ENCODE measurements at places on chromosomes 2 and 18.
A peak's percentile ranks its signal among the peaks of the same experiment; 100 is the strongest.

DNA sequence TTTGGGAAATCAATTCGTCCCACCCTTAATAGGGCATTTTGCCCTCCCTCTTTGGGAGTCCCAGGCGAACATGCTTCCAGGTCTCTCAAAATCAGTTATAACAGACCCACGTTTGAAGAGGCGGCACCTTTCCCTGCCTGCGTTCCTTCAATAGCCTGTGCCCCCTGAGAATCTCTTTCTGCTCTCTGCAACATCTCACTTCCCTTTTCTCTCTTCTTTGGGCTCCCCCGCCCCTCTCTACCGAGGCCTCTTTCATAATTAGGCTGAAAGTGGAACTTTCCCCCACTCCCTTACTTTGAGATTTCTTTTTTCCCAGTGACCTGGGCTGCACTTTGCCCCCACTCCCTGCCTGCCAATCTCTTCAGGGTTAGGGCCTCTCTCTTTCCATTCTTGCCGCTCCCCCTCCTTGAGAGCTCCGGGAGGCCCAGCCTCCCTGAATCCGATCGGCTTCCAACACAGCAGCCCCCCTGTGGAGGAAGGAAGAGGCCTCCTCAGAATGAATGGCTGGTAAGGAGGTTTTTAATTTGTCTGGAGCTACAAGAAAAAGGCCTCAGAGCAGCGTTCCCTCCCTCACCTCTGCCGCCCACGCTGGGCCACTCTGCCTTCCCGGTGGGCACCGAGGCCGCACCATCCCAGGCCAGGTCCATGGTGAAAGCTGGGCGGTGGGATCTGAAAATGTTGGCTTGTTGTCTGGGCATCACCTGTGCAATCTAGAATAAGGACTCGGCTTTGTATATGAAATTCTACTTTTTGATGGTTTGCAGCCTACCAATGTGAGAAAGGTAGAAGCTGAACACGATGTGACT lies 162.6 kb upstream of the SIX3 start:
- no peak for DNase-seq
- no peak overlapping the region for H3K27ac ChIP-seq
- H3K4me3 ChIP-seq, result no peak overlapping the region
- no peaks in the 10 kb centered on the region for H3K27me3 ChIP-seq

GRCh38 chr2:86704459-86704971 lies 15.6 kb upstream of the RMND5A start:
- peak overlapping the region; percentile 60 for H3K27ac ChIP-seq
- DNase-seq, result no peak
- no peaks in the 10 kb centered on the region for H3K36me3 ChIP-seq
- no peak overlapping the region for H3K4me3 ChIP-seq

- no peaks in the 10 kb centered on the region for H3K27me3 ChIP-seq
- H3K36me3 ChIP-seq, result no peaks in the 10 kb centered on the region
- H3K4me1 ChIP-seq, result no peaks in the 10 kb centered on the region
These were observed 70.8 kb downstream of the LRP2 start for GRCh38 chr2:169291517-169291916.

DNA sequence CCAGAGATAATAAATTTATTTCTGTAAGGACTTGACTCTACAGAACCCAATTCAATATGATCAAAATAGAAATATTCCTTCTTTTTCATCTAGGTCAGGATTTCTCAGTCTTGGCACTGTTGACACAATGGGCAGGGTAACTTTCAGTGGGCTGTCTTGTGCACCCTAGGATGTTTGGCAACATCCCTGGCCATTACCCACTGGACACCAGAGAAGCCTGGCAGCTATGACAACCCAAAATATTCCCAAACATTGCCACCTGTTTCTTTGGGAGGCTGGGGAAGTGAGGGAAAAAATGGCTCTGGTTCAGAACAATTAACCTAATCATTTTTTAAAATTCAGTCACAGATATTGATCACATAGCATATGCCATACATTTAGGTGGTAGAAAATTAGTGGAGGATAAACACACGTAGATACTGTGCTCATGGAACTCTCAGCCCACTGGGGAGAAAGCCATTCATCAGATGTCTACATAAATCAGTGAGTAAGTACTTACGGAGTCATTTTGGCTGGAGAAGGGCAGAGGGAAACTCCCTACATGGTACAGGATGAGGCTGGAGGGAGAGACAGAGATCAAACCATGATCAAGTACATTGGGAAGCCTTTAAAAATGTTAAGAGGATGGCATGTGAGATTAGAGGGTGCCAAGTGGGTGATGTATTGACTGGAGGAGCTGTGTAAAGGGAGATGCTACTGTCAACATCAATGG lies 718 bp upstream of the TNP1 start:
- H3K4me3 ChIP-seq, result no peak overlapping the region
- DNase-seq, result no peak
- no peak overlapping the region for H3K27ac ChIP-seq
- H3K4me1 ChIP-seq, result no peaks in the 10 kb centered on the region
- H3K36me3 ChIP-seq, result no peaks in the 10 kb centered on the region
- H3K27me3 ChIP-seq, result no peaks in the 10 kb centered on the region

DNA sequence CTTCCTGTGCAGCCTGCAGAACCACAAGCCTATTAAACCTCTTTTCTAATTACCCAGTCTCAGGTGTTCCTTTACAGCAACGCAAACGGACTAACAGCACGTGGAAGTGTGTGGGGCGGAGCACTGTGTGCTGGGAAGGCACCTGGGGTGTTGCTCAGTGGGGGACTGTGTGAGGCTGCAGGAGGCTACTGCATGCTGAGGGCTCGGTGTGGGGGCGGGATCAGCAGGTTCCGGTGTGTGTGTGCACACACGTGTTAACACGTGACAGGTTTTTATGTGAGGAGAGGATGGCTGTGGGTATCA lies 58.9 kb downstream of the ANKMY1 start:
- no peak for DNase-seq
- H3K4me3 ChIP-seq, result no peak overlapping the region
- H3K27ac ChIP-seq, result no peak overlapping the region
- peaks cover 5% of the 10 kb centered on the region for H3K36me3 ChIP-seq

GRCh38 chr2:197919487-197919886 lies 115.1 kb downstream of the PLCL1 start:
- H3K4me1 ChIP-seq, result peaks cover 64% of the 10 kb centered on the region
- DNase-seq, result no peak
- H3K27ac ChIP-seq, result no peak overlapping the region
- H3K36me3 ChIP-seq, result no peaks in the 10 kb centered on the region

DNA sequence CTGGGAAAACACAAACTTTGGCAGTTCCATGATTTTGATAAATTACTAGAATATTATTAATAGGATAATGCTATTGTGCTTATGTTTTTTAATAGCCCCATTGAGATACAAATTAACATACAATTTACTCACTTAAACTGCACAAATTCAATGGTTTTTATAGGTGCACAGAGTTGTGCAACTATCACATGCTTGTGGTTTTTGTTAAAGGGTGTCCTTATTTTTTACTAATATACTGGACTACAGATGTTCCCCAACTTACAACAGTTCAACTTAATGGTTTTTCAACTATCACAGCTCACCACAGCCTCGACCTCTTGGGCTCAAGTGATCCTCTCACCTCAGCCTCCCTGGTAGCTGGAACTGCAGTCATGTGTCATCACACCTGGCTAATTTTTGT lies 76.6 kb downstream of the OSBPL1A start:
- no peaks in the 10 kb centered on the region for H3K36me3 ChIP-seq
- H3K27me3 ChIP-seq, result no peaks in the 10 kb centered on the region
- H3K4me1 ChIP-seq, result peaks cover 12% of the 10 kb centered on the region
- H3K27ac ChIP-seq, result no peak overlapping the region
- H3K4me3 ChIP-seq, result no peak overlapping the region

DNA sequence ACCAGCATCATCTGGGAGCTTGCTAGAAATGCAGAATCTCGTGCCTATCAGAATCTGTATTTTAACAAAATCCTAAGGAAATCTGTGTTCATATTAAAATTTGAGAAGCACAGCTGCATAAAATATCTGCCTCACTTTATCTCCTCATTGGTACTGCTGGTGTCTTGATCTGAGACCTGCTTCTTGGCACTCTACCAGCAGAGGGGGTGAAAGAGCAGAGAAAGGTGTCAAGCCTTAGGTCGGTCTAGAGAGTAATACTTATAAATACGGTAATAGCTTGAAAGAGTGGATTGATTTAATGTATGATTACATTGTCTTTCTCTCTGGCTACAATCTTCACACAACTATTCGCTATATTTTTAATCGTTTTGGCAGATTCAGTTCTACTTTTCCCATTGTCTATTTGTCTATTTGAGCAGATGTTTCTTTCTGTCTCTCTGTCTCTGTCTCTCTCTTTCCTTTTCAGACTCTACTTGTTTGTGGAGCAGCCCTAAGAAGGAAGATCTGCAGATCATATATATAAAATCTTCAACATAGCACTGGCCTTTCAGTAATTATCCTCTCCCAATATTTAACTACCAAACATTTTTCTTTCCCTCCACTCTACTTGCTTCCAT lies 1.7 kb upstream of the GCG start:
- no peak overlapping the region for H3K4me3 ChIP-seq
- no peaks in the 10 kb centered on the region for H3K4me1 ChIP-seq
- no peak for DNase-seq
- H3K27me3 ChIP-seq, result no peaks in the 10 kb centered on the region
- no peak overlapping the region for H3K27ac ChIP-seq
- no peaks in the 10 kb centered on the region for H3K36me3 ChIP-seq

DNA sequence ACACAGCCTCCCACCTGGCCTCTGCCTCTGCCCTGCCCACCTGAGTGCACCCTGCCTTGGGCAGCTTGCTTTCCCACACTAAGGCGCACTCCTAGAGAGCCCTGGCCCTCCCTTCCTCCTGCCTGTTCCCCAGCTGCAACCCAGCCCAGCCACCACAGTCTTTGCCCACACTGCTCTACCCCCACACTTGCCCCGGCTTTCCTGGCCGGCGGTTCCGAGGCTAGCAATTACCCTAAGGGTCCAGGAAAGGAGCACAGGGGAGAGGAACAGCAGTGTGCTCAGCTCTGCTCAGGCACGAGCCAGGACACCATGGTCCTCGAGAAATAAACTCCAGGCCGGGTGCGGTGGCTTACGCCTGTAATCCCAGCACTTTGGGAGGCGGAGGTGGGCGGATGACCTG lies 237.8 kb upstream of the RAB6C start:
- H3K36me3 ChIP-seq, result no peaks in the 10 kb centered on the region
- no peak overlapping the region for H3K27ac ChIP-seq
- H3K27me3 ChIP-seq, result no peaks in the 10 kb centered on the region
- DNase-seq, result no peak

DNA sequence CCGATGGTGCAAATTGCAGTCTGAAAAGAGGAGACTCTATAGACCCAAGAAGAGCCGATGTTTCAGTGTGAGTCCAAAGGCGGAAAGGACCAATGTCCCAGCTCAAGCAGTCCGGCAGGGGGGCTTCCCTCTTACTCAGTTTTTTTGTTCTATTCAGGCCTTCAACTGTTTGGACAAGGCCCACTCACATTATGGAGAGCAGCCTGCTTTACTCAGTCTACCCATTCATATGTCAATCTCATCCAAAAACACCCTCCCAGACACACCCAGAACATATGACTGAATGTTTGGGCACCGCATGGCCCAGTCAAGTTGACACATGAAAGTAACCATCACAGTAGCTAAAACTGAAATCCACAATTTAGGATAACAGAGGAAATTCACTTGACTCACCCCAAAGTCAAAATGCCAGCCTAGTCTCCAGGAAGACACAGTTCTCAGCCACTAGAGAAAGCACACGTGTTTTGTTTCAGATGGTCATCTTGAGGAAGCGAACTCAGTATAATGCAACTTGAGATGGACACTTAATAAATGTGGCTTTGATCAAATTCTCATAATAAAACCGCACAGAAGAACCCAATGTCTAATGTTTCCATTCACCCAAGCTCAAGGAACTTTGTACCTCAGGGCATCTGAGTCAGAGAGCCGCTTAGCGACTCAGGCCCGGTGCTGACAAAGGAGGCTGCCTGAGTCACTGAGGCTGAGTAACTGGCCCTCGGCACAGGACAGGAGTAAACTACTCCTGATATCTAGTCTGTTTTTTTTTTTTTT lies 2.4 kb downstream of the FHL2 start:
- H3K27ac ChIP-seq, result no peak overlapping the region
- peaks cover 8% of the 10 kb centered on the region for H3K4me1 ChIP-seq
- H3K36me3 ChIP-seq, result no peaks in the 10 kb centered on the region
- peak; percentile 33 for DNase-seq
- no peaks in the 10 kb centered on the region for H3K27me3 ChIP-seq

- DNase-seq, result no peak
- no peak overlapping the region for H3K4me3 ChIP-seq
- no peaks in the 10 kb centered on the region for H3K27me3 ChIP-seq
- no peaks in the 10 kb centered on the region for H3K36me3 ChIP-seq
These were observed 58.4 kb downstream of the PDE1A start for GRCh38 chr2:182368446-182368845.

DNA sequence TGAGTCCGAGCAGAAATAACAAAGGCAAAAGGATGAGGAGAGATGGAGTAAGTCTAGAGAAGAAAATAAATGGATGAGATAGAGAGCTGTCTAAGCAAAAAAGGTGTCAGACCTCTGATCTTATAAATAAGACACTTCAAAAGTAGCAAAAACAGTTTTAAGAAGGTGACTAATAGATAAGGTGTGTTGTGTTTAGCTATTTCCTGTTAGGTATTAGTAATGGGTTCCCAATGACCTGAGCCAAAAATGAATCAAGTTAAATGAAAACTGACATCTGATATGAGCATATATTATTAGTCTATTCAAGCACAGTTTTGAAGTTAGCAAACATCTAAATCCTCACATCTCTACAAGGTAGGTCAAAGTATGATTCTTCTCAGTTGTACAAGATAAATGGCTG lies 10.6 kb downstream of the SUPT7L start:
- no peak for DNase-seq
- no peaks in the 10 kb centered on the region for H3K4me1 ChIP-seq
- no peaks in the 10 kb centered on the region for H3K27me3 ChIP-seq
- H3K36me3 ChIP-seq, result peaks cover 53% of the 10 kb centered on the region
- H3K4me3 ChIP-seq, result no peak overlapping the region

GRCh38 chr2:112118148-112118547 lies 20.0 kb upstream of the FBLN7 start:
- peaks cover 5% of the 10 kb centered on the region for H3K36me3 ChIP-seq
- no peaks in the 10 kb centered on the region for H3K4me1 ChIP-seq
- DNase-seq, result no peak
- H3K27ac ChIP-seq, result no peak overlapping the region
- H3K4me3 ChIP-seq, result no peak overlapping the region

GRCh38 chr2:199057936-199058335 lies 399.8 kb downstream of the SATB2 start:
- H3K27ac ChIP-seq, result no peak overlapping the region
- no peaks in the 10 kb centered on the region for H3K27me3 ChIP-seq
- H3K36me3 ChIP-seq, result no peaks in the 10 kb centered on the region
- no peak for DNase-seq
- no peaks in the 10 kb centered on the region for H3K4me1 ChIP-seq

- no peak for DNase-seq
- no peaks in the 10 kb centered on the region for H3K36me3 ChIP-seq
- no peaks in the 10 kb centered on the region for H3K27me3 ChIP-seq
- H3K4me3 ChIP-seq, result no peak overlapping the region
These were observed 85.7 kb upstream of the RBBP8 start for GRCh38 chr18:22847392-22847791.

GRCh38 chr18:22544626-22545025 lies 126.9 kb upstream of the CTAGE1 start:
- H3K4me3 ChIP-seq, result no peak overlapping the region
- no peak overlapping the region for H3K27ac ChIP-seq
- no peak for DNase-seq
- no peaks in the 10 kb centered on the region for H3K36me3 ChIP-seq
- peaks cover 33% of the 10 kb centered on the region for H3K4me1 ChIP-seq

Measured in thoracic aorta (tissue), 2 donors.